ENCODE measurements at places on chromosomes 13 and 19. TPM values are rescaled to one million over a fixed set of nuclear protein-coding genes. Genes with fewer than 3 reads are reported as not detected.

Gene FARSA
- total RNA-seq, result 128 TPM

- no peaks in the 10 kb centered on the region for H3K27me3 ChIP-seq
- H3K4me3 ChIP-seq, result no peak overlapping the region
- peaks cover 23% of the 10 kb centered on the region for H3K4me1 ChIP-seq
Measured at GRCh38 chr13:31208559-31209122, 8.9 kb downstream of the B3GLCT start.

- H3K4me1 ChIP-seq, result peaks cover 9% of the 10 kb centered on the region
- peaks cover 46% of the 10 kb centered on the region for H3K27me3 ChIP-seq
- H3K36me3 ChIP-seq, result no peaks in the 10 kb centered on the region
- H3K27ac ChIP-seq, result no peak overlapping the region
- DNase-seq, result no peak
- no peak overlapping the region for H3K4me3 ChIP-seq
Measured at GRCh38 chr19:55446060-55446459, 3.0 kb upstream of the SHISA7 start.

- H3K27ac ChIP-seq, result no peak overlapping the region
- H3K4me1 ChIP-seq, result peaks cover 7% of the 10 kb centered on the region
- H3K27me3 ChIP-seq, result no peaks in the 10 kb centered on the region
- no peaks in the 10 kb centered on the region for H3K36me3 ChIP-seq
- H3K4me3 ChIP-seq, result no peak overlapping the region
Measured at GRCh38 chr19:8416796-8417195, 3.7 kb downstream of the MARCHF2 start.

DNA sequence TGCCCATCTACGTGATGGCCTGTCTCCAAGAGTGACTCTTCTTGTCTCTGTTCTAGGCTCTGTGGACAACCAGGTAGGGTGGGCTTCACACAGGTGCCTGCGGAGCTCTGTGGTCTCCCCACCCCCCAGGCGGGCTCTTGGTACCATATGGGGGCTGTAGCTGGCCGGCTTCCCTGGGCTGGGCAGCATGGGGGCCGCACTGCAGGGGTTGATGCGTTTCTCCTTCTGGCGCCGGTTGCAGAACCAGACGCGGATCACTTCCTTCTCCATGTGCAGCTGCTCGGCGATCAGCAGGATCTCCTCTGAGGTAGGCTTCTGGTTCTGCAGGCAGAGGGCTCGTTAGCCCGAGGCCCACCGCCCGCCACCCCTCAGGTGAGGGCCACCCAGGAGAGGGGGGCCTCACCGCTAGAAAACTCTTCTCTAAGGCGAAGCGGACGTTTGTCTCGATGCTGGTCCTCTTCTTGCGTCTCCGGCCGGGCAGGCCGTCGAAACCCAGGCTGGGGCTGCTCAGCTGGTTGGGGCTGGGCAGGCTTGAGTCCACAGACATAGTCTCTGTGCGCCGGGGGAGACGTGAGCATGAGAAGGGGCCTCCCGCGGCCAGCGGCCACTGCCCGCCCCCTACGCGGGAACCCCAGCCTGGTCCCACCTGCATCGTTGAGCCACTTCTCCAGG, 19.3 kb downstream of the ZNF574 start:
- peaks cover 9% of the 10 kb centered on the region for H3K4me1 ChIP-seq
- H3K36me3 ChIP-seq, result peaks cover 50% of the 10 kb centered on the region
- H3K4me3 ChIP-seq, result no peak overlapping the region
- no peak for DNase-seq
- H3K27me3 ChIP-seq, result no peaks in the 10 kb centered on the region

- peak overlapping the region; percentile 98 for H3K27ac ChIP-seq
- H3K36me3 ChIP-seq, result peaks cover 36% of the 10 kb centered on the region
- DNase-seq, result peak; percentile 48
- peak overlapping the region; percentile 71 for H3K4me3 ChIP-seq
- H3K4me1 ChIP-seq, result peaks cover 72% of the 10 kb centered on the region
- no peaks in the 10 kb centered on the region for H3K27me3 ChIP-seq
Measured at GRCh38 chr19:46617601-46618000, 7.3 kb downstream of the PTGIR start.

DNA sequence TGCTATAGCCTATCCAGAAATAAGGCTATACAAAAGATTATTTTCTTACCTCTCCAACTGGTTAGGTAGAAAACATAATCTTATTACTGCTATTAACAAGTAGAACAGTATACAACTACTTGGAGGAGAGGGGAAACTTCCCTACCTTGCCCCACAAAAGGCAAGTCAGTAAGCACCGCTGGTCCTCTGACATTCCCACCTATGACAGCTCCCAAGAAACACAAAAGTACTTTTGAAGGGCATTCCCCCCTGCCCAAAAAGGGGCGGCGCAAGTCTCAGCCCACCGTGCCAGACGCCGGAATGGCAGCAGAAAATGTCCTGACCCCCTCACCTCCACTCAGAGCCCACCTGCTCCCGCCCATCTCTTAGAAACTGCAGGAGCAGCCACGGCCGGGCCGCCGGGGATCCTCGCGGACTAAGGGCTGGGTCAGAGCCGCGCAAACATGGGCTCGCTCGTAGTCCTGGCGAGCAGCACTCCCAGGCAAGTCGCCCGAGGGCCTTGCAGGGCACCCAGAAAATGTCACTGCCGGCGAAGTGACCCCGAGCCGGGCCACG, 437 bp downstream of the SUCLA2 start:
- H3K36me3 ChIP-seq, result peaks cover 13% of the 10 kb centered on the region
- H3K4me3 ChIP-seq, result peak overlapping the region; percentile 90
- peak overlapping the region; percentile 84 for H3K27ac ChIP-seq
- H3K27me3 ChIP-seq, result no peaks in the 10 kb centered on the region
- peaks cover 30% of the 10 kb centered on the region for H3K4me1 ChIP-seq

Gene MYH14
- total RNA-seq, result not detected

DNA sequence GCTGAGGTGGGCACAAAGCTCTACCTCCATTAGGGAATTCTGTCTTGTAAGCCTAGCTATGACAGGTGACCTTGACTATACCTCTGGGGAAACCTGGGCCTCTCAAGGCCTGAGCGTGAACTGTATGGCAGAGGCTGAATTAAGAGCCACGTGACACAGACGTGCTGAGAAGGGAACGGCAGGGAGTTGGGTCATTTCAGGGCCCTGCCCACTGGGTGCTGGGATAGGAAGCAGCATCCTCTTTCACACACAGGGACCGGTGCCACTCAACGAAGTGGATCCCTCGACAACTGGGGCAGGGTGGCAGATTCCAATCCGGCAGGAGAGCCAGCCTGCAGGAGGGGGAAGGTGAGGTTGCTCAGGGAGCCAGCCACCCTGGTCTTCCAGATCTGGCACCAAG, 9.2 kb downstream of the ASF1B start:
- no peak for DNase-seq
- H3K27me3 ChIP-seq, result no peaks in the 10 kb centered on the region
- H3K27ac ChIP-seq, result no peak overlapping the region
- H3K4me1 ChIP-seq, result no peaks in the 10 kb centered on the region
- H3K36me3 ChIP-seq, result peaks cover 31% of the 10 kb centered on the region

GRCh38 chr19:7349961-7350711, 1.4 kb downstream of the ARHGEF18 start:
- peak overlapping the region; percentile 93 for H3K27ac ChIP-seq
- no peaks in the 10 kb centered on the region for H3K27me3 ChIP-seq
- peaks cover 58% of the 10 kb centered on the region for H3K4me1 ChIP-seq
- peak; percentile 64 for DNase-seq
- peak overlapping the region; percentile 89 for H3K4me3 ChIP-seq
